ENCODE measurements at places on chromosomes 5 and 9.

DNA sequence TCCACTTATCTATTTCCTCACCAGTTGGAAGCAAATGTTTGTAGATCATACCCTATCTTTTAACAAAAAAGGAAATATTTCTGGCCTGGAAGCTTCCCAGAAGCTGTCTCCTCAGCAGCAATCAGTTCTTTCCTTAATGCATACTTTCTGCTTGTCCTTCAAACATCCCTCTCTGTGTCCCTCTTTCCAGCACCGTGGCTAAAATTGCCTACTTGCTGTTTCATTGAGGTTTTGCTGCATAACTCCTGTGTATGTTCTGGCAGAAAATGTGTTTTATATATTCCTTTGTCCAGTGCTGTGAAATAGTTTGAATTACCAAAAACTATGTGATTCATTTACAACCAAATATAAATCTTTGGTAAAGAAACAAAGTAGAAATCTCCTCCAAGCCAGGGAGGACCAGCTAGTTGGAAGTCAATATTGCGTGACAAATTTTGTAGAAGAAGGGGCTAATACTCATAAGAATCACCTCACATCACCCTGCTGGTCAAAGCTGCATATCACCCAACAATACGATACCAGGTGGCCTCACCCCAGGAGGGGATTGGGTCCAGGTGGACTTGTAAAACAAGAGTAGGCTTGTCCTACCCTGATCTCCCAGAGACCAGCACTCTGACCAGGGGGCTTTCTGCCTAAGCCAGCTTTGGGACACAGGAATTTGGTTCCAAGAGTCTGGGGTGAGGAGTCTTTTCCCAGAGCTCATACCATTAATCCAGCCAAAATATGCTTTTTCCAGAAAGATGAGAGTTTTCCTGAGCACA is 198.4 kb upstream of the SNX2 start:
- no peak for DNase-seq

DNA sequence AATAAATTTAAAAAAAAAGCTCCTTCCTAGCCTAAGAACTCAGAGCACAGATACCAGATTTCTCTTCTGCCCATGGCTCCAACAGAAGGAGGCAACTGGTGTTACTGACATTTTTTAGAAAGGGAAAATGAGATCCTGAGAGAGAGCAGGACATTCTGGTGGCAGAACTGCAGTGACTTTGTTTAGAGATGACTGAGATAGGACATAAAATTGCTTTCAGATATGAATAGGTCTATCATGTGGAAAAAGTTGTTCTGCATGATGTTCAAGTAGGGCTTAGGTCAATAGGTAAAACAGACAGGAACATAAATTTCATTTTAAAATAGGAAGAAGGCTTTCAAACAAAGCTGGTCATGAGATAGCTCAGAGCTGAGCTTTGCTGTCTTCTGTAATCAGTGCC is 49.6 kb downstream of the NIPAL4 start:
- DNase-seq, result no peak

DNA sequence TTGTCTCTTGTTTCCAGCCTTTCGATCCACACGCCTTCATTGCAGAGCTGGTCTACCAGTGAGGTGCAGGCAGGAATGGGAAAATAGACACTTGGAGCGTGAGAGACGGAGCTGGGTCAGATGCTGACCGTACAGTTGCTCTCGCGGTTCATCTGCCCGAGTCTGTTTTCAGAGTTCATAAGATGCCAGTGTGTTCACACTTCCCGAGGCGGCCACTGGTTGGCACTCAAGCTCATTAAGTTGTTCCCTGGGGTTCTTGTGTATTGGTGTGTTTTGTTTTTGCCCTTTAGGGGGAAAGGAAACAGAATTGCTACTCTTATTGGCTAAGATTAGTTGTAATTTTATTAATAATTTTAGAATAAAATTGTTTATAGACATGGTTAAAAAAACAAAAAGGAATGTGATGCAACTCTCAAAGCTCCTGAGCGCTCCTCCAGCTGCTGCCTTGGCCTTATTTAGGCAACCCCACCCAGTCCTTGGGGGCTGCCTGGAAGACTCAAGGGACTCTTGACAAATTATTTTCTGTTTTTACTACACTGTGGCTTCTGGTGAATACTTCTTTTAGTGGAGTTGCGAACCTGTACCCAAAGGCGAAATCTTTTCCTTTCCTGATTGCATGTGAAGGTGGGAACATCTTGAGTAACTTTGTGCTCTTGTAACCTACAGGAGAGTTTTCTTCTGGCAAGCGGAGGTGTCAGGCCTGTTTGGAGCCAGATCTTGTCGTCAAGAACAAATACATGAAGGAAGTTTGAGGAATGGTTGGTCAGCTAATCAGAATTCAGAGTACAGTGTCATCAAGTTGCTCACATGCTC is 146.1 kb downstream of the MAST4 start:
- DNase-seq, result no peak

DNA sequence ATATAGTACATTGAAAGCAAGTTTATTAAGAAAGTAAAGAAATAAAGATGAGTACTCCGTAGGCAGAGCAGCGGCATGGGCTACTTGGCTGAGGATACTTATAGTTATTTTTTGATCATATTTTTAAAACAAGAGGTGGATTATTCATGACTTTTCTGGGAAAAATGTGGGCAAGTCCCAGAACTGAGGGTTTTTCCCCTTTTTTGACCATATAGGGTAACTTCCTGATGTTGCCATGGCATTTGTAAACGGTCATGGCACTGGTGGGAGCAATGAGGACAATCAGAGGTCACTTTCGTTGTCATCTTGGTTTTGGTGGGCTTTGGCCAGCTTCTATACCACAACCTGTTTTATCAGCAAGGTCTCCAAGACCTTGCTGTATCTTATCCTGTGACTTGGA is 5.2 kb upstream of the BASP1 start:
- DNase-seq, result no peak

DNA sequence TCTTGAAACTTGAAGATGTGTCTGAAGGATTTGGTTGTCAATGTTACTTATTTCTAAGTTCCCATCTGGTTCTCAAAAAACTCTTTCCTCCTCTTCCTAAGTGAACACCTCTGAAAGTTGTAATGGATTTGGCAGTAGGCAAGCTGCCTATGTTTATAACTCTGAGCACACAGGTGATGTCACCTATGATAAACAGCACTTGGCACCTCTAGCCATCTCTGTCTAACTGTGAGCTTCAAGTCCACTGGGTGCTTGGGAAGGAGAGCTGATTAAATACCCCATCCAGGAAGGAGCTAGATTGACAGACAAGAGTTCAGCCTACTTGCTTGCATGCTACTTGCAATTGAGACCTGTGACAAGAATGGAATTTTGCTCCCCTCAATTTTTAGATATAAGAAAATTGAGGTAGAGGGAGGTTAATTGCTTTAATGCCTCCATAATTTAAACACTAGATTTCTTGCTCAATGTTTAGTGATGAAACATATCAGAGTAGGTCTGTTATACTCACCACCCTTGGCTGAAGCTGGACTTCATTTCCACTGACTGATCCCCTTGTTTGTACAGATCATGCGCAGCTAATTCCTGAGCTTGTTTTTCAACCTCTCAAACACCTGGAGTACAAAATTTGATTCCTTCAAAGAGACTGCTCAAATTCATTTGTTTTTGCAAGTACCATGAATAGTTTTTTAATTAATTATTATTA is 49.9 kb downstream of the PDE4D start:
- no peak for DNase-seq

DNA sequence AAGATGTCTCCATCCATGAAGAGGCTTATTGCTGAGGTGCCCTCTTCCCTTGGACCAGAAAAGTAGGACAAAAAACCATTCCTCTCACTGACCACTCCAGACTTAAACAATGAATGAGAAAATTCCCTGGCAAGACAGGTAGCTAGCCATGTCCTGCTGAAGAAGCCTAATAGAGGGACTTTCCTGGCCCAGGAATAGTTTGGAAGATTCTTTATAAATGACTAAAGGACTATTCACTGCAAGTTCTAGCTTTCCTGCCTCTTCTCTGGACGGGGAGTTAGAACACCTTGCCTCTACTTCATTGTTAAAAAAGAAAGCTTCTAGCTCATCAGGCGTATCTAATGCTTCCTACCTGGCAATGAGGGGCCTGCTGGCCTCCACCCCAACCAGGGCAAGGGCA is 153.6 kb downstream of the NR3C1 start:
- DNase-seq, result no peak

Data from cortex of kidney (tissue), 1 donor.